NCI-H1930 (cell line): ENCODE measurements at places on chromosomes 7 and 10.

DNA sequence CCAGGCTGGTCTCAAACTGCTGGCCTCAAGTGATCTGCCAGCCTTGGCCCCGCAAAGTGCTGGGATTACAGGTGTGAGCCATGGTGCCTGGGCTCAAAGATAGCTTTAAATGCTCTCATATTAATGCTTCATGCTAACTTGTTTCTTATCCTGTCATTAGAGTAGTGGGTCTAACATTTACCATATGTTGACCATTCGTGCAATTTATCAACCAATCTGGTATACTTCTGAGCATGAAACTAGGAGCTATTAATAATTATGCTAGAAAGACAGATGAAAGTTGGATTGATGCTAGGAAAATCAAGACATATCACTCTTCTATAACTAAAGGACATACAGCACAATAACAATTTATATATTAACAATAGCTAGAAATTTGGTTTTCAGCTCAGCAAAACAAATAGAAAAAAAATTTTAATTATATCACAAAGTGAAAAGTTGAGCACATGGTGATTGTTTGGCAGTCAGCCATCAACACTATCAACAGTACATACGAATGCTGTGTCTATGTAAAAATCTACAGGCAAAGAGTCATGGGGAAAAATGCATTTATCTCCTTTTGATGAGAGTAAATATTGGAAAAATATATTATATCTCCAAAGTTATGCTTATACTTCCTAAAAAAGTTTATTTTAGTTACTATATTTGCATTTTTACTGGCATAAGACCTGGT lies 112.1 kb upstream of the ABCB5 start:
- DNase-seq, result no peak

- no peak for DNase-seq
These were observed 177.6 kb downstream of the DIP2C start for GRCh38 chr10:511849-512191.

- no peak for DNase-seq
These were observed 29.7 kb upstream of the GSDME start for GRCh38 chr7:24786941-24787340.

DNA sequence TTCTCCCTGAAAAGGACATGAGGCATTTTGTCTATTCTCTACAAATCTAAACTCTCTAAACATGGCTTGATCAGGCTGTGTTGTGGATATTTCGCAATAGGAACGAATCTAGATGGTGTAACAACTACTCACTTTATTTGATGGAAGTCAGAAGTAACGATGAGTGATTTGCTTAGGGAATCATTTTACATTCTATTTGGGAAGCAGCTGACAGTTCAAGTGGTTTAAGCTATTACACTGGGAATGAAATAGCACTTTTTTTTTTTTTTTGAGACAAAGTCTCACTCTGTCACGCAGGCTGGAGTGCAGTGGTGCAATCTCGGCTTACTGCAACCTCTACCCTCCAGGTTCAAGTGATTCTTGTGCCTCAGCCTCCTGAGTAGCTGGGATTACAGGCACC lies 44.1 kb downstream of the NPY start:
- no peak for DNase-seq

DNA sequence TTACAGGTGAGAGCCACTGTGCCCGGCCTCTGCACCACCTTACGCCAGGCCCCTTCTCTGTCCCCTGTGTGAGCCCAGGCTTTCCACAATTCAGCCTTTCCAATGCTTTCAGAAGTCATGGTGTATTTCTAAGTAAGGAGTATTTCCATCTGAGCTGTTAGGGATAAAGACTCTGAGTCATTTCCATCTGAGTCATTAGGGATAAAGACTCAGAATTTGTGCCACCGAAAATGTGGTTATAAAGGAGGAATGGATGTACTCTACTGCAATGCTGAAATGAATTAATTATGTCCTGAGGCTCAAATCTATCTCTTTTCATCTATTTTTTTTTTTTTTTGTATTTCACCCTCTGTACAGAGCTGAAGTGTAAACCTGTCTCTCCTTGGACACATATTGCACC lies 84.0 kb downstream of the GATA3 start:
- no peak for DNase-seq

DNA sequence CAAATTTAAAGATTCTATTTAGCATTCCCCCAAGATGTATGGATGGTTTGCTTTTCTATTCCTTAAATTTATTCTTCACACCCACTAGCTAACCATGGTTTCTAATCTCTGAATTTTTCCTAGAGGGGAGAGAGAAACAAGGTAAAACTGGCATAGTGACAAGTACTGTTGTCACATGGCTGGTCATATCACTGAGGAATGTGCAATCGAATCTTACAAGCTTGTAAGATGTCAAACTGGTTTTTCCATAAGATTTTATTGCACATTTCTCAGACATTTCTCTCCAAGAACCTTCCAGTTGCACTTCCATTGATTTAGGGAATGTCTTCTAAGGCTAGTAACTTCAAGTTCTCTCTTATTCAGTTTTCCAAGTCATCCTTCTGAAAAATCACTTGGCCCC lies 89.8 kb downstream of the MBL2 start:
- DNase-seq, result no peak

- DNase-seq, result no peak
These were observed 15.2 kb downstream of the STK32C start for GRCh38 chr10:132292287-132293200.

- DNase-seq, result no peak
These were observed 713 bp downstream of the LZTS2 start for GRCh38 chr10:101000127-101000914.

DNA sequence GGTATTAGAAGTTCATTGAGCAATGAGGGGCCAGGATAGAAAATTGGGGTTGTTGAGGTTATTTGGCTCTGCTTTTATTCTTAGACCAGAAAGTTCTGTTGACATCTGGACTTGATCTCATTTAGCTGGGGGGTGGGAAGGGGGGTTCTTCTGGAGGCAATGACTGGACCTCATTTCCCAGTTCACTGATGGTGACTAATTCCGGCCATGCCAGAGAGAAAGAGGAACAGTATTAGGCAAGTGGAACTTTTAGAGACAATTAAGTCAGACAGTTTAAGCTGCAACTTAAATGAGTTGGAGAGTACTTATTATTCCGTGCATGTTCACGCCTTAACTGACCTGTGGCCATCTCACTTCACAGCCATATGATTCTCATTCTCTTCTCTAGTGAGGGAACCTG lies 512.5 kb downstream of the REEP3 start:
- no peak for DNase-seq

- no peak for DNase-seq
These were observed 47.1 kb upstream of the OTUD1 start for GRCh38 chr10:23391821-23392220.

DNA sequence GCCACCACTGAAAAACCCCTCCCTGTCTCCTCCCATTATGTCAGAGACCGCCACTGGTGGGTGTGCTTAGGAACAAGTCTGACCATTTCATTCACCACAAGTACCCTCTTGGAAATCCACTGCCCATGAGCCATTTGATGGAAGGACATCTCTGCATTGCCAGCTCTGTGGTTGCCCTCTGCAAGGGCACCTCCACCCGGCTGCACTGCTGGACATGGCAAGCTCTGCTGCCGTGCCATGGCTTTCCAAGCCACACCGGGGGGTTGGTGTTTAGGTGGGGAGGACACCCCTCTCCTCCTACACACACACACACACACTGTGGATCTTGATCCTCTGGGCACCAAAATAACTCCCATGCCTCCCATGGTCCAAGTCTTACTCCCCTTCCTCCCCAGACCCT lies 5.2 kb upstream of the PLXNA4 start:
- DNase-seq, result no peak

DNA sequence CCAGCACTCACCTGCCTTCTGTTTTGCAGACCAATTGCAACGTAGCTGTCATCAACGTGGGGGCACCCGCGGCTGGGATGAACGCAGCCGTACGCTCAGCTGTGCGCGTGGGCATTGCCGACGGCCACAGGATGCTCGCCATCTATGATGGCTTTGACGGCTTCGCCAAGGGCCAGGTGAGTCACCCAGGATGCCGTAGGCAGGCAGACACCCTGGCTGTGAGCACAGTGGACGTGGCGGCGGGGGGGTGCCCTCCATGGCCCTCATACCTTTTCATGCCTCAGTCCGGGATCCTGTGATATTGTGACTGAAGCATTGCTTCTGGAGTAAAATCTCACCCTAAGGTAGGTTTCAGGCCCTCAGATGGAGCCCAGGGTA lies 46.0 kb downstream of the PFKP start:
- DNase-seq, result no peak

DNA sequence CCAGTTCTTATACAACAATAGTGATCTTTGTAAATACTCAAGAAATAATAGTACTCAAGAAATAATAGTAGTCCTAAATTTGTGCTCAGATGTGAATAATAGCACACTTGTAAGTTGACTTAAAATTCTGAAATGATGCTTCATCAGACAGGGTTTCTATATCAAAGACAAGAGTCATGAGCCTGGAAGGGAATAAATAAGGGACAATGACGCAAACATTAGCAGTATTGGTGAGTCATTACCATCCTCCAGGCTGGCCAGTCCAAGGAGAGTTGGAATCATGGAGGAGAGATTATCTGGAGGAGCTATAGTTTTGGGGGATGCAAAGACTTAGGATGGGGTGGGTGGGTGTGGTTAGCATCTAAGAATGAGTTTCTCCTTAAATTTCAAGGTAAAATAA lies 6.1 kb upstream of the SH3PXD2A start:
- DNase-seq, result no peak

DNA sequence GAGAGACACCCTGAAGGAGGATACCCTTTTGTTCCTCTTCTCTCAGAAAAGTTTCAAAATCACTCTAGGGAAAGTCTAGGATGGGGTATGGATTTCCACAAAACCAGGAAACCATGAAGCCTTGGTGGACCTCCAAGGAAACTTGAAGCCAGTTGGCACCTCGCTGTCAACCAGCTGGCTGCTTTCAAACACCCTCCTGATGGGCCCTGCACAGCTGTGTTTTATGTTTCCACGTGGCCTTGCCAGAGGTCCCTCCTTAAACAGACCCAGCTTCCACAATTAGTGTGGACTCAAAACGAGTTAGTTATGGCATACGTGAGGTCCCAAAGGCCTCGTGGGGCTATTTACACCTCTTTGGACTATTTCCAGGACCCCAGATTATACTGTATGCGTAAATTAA lies 5.9 kb downstream of the PPP1R3A start:
- no peak for DNase-seq

GRCh38 chr7:157520249-157520648 lies 183.4 kb downstream of the DNAJB6 start:
- DNase-seq, result no peak

GRCh38 chr10:62413652-62414051 lies 39.5 kb downstream of the ZNF365 start:
- DNase-seq, result no peak

DNA sequence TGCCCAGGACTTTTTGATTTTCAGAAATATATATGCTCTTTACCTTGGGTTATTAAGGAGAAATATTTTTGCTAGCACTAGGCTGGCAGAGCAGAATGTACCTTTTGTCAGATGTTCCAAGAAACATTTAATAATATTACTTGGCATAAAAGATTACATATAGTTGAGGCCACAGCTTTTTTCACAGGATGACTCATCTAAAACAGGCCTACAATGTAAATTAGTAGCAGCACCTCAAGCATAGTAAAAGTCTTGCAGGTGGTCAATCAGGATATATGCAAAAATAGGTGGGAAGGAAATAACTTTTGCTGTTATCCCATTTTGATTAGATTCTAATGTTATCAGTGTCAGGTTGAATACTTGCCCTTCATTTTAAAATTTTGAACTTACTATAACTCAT lies 14.9 kb upstream of the ITGB1 start:
- DNase-seq, result no peak
